ENCODE measurements at places on chromosomes 12 and 14.

DNA sequence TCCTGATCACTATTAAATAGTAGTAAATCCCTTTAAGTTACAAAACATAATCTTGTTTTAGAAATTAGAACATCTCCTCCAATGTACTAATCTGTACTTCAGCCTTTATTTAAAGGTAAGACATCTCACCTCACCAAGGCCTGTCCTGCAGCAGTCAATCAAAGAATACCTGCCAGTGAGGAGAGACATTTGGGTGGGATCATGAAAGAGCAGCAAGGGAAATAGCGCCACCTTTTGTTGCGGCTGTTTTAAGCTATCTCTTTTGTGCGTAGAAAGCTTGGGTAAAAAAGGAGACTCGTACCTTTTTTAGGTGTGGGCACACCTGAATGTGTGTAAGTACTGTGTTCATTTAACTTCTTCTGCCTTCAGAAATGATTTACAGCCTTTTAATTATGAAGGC lies 117.8 kb upstream of the TMTC1 start:
- DNase-seq, result no peak

DNA sequence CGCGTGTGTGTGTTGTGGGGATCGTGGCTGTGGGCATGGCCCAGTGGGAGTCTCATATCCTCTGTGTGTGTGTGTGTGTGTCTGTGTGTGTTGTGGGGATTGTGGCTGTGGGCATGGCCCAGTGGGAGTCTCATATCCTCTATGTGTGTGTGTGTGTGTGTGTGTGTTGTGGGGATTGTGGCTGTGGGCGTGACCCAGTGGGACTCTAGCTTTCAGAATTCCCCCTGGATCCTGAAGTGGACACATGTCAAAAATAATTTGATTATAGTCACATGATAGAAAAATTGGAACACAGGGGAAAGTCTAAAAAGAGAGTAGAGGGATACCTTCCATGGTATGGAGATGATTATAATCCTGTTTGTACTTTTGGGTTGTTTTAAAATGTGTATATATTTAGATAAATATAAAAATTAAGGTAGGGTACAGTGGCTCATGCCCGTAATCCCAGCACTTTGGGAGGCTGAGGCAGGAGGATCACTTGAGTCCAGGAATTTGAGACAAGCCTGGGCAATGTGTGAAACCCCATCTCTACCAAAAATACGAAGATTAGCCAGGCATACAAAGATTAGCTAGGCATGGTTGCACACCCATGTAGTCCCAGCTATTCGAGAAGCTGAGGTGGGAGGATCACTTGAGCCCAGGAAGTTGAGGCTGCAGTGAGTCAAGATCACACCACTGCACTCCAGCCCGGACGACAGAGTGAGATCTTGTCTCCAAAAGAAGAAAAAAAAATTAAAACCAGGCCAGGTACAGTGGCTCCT lies 11.0 kb downstream of the PAPLN start:
- DNase-seq, result no peak

DNA sequence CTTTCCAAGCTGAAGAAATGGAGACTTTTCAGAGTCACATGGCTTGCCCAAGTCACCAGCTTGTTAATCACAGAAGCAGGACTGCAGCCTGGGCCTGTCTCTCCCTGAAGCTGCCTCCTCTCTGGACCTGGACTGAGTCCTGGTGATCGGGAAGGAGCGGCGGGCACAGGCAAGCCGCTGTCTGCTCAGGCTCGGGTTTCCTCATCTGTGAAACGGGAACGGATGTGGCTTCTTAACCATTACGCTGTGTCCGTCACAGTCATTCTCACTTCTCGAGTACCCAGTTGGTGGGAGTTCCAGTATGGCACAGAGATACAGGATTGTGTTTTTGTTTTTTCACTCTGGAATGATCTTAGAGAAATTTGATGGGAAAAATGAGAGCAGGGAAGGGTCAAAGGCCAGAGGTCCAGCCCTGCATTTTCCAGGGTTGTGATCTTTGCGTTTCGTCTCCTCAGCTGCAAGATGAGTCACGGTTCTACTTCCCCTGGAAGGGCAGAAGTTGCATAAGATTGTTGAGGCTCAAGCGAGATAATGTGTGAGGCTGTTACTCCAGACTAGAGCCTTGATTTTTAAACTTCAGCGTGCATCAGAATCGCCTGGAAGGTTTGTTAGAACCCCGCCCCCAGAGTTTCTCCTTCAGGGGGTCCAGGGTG lies 7.6 kb upstream of the LRTM2 start:
- DNase-seq, result no peak

GRCh38 chr14:24879661-24880386 lies 170.1 kb downstream of the STXBP6 start:
- no peak for DNase-seq

DNA sequence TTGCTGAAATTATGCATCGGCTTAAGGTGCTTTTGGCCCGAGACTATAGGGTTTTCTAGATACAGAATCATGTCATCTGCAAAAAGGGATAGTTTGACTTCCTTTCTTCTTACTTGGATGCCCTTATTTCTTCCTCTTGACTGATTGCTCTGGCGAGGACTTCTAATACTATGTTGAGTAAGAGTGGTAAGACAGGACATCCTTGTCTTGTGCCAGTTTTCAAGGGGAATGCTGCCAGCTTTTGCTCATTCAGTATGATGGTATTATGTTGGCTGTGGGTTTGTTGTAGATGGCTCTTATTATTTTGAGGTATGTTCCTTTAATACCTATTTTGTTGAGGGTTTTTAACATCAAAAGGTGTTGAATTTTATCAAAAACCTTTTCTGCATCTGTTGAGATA lies 8.3 kb downstream of the BMAL2 start:
- DNase-seq, result no peak

DNA sequence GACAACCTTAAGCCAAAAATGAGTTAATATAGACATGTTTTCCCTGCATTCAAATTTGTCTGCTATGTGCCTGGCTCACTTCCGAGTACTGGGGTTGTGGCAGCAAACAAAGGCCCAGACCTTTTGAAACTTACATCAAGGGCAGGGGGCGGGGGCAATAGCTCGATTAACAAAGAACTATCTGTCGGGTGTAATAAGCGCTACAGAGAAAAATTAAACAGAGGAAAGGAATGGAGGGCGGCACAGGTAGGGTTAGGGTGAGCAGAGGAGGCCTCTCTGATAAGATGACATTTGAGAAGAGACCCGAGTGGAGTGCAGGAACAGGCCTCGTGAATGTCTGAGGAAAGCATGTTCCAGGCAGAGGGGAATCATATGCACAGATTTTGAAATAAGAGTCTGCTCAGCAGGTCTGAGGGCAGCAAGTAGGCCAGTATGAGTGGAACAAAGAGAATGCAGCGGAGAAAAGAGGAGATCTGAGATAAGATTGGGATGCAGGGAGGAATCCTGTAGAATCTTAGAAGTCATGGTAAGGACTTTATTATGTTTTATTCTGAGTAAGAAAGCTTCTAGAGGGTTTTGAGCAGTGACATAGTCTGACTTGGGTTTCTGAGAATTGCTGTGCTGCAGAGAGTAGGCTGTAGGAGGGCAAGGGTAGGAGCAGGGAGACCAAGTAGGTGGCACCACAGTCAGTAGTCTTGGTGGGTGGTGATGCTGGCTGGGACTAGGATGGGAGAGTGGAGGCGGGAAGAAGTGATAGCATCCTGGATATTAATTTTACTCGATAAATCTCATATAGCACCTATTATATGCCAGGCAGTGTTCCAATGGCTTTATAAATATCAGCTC lies 52.6 kb downstream of the BICDL1 start:
- peak; percentile 58 for DNase-seq

GRCh38 chr12:82176761-82177490 lies 181.3 kb downstream of the CCDC59 start:
- DNase-seq, result no peak

- DNase-seq, result peak; percentile 37
Measured at GRCh38 chr14:95463171-95463901, 53.1 kb downstream of the SYNE3 start.

- no peak for DNase-seq
Measured at GRCh38 chr12:28114488-28114887, 75.8 kb upstream of the CCDC91 start.

DNA sequence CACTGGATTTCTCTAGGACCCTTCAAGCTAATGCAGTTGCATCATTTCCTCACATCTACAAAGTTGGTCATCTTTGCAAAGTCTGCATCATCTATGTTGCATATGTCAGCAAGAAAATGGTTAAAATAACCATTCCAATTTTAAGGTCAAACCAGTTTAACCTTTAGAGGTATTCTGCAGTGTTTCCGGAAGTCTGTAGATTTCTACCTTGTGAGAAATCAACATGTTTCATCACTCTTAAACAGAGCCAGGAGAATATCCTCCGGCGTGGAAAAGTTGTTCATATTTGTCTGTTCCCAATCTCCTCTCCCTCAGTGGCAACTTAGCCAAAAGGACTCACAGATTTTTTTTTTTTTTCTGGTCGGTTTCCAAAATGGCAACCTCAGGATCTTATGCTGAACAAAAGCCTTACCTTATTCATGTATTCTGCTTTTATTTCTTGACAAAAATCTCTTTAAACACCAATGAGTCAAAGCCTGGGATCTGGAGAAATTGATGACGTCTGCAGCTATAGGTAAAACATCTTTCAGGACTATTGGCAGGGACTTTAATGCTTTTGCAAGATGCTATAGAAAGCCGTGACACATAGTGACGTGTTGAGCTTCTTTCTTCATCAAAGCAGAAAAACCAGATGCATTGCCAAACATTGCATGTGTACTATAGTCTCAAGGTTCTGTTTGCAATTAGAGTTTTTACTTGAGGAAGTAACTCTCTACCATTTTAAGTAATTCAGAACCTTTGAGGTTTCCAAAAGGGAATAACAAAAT lies 16.0 kb upstream of the CDK17 start:
- no peak for DNase-seq

GRCh38 chr12:99898645-99899044 lies 86.1 kb downstream of the ANKS1B start:
- DNase-seq, result no peak

DNA sequence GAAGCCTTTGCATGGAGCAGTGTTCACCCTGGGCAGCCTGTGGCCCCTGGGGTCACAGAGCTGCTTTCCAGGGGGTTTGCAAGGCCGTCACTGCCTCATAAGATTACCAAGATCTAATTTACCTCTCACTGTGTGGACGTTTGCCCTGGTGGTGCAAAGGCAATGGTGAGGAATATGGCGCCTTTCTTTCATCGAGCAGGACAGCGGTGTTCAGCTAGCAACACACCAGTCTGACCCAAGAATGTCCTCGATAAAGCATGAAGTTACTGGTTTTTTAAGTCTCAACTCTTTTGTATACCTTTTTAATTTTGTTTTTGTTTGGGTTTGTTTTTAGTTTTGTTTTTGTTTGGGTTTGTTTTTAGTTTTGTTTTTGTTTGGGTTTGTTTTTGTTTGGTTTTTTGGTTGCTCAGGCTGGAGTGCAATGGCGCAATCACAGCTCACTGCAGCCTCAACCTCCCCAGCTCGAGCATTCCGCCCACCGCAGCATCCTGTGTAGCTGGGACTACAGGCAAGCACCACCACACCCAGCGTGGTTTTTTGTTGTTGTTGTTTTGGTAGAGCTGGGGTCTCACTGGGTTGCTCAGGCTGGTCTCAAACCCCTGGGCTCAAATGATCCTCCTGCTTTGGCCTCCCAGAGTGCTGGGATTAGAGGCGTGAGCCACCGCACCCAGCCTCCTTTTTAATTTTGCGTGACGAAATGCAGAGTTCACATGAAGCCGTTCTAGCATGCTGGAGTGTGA lies 57.9 kb downstream of the PPP2R5C start:
- peak; percentile 73 for DNase-seq

DNA sequence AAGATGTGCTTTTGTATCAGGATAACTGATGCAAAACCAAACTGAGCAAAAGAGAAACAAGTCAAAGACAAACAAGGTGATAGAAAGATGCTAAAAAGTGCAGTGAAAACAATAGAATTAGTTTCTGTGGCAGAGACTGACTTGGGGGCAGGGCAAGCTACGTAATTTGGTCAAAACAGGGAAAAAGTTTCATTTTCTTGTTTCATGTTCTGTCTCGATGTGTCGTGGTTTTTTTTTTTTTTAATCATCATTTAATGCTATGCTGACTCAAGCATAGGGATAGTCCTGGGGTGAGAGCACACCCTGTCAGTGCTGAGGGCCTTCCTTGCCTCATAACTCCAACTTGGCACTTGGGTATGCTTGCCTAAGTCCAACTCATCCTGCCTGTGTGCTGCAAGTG lies 144.1 kb upstream of the PTPRQ start:
- no peak for DNase-seq

- DNase-seq, result no peak
Measured at GRCh38 chr14:24609655-24610344, at the start of gene GZMH. GZMH (minus strand) TSS chr14:24609685; CDS start chr14:24609613, 72 bp downstream.

DNA sequence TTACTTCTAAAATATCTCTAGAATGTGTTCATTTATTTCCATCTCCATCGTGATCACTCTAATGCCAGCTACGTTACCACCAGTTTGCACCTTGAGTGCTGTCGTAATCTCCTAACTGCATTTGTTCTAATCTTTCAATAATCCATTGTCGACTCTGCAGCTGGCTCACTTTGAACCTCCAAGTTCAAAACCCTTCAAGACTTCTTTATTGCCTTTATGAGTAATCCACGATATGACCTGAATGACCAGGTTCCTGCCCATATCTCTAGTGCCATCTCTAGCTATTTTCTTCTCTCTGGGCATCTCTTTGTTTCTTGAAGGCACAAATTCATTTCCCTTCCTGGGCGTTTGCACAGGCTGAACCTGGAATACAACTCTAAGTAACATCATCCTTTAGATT lies 76.7 kb downstream of the SRGAP1 start:
- no peak for DNase-seq

- no peak for DNase-seq
Measured at GRCh38 chr12:19185262-19185929, 55.9 kb downstream of the PLEKHA5 start.

DNA sequence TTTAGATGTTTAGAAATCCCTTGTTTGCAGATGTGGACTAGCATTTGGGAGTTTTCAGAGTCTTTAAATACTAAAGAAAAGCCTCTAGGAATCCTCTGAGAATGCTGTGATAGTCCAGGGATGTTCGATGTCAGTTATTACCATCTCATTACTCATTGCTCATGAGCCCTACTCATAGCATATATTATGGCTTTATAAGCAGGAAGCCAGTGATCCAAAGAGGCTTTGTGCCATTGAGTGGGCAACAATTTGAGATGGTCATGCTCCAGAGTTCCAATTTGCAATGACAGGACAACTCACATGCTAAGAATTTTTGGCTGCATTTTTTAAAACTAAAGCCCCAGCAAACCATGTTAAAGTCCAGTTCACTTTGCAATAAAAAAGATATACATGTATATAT lies 163.0 kb downstream of the OTOGL start:
- no peak for DNase-seq

DNA sequence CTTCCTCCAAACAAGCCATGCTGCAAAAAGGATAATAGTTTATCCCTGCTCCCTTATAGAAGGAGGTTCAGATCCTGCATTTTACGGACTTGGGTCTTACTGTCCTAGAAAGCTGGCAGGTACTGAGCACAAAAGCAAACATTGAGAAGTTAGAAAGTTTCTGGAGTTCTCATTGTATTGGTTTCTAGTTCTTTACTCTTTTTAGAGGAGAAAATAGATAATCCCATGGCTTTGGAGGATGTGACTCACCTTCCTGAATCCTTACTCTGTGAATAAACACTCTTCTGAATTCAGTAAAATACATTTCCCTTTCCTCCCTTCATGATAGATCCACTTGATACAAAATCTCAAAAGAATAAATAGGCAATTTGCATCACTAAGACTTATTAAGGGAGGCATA lies 188.9 kb downstream of the NPAS3 start:
- no peak for DNase-seq
